ENCODE measurements at places on chromosomes 12 and 14. TPM values are rescaled to one million over a fixed set of nuclear protein-coding genes. Genes with fewer than 3 reads are reported as not detected.

DNA sequence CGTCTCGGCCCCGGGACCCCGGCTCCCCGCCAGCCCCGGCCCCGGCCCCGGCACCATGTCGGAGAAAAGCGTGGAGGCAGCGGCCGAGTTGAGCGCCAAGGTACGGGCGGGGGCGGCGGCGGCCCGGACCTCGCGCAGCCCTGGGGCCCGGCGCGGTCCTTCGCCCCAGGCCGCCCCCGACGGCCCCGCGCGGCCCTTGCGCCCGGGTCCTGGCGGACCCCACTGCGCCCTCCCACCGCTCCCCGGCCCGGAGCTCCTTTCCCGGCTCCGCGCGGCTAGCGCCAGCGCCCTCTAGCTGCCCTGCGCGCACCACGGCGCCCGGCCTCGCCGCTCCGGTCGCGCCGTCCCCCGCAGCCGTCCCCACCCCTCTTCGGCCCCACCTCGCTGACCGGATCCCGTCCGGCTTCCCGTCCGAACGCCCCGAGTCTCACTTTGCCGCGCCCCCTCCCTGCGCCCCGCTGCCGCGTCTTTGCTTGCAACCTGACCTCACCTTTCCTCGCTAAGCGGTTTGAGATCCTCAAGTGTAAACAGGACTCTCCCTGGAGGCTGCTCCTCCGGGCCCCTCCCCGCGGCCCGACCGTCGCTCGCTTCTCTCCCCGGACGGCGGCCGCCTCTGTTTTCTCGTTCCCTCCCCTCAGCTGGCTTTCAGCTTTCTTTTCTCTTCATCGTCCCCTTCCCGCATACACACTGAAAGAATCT is 637 bp downstream of the PTMS start:
- peak; percentile 61 for DNase-seq

Gene TMEM229B
- 1.6 TPM for total RNA-seq

DNA sequence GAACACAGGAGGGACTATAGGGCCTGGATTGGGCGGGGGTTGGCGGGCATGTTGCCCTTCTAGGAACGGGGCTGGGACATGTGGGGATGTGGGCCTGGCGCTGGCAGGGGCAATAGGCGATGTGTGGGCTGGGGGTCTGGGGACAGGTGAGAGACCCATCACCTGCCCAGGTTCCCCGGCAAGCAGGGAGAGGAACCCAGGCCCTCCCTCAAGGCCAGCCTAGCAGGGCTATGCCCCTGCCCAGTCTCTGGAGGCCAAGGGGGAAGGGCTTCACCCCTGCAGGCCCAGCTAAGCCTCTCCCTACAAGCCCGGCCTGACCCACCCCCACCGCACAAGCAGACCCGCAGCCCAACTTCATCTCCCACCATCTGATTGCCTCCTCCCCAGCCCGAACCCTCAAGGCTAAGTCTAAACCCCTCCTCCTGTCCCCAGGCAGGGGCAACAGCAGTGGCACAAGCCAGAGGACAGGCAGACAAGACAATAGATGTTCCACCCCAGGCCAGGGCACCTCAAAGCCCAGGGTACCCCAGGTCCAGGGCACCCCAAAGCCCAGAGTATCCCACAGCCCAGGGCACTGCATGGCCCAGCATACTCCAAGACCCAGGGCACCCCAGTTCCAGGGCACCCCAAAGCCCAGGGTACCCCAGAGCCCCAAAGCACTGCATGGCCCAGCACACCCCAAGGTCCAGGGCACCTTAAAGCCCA is 6.5 kb downstream of the JAG2 start:
- DNase-seq = no peak

Gene NOXRED1
- 0.41 TPM for total RNA-seq

Gene KRT75
- total RNA-seq = not detected

GRCh38 chr12:14878488-14878887 is 7.2 kb downstream of the MGP start:
- DNase-seq = no peak

- peak; percentile 73 for DNase-seq
Observed at GRCh38 chr14:97697772-97698171, 900.6 kb downstream of the VRK1 start.

Measured in activated CD8-positive, alpha-beta T cell treated with anti-CD3 and anti-CD28 coated beads for 36 hours (primary cell).